Pulmonary artery endothelial cell (primary cell): ENCODE measurements at places on chromosomes 6 and 20.

GRCh38 chr6:67467341-67467740, 1167.7 kb upstream of the ADGRB3 start:
- no peak for DNase-seq

DNA sequence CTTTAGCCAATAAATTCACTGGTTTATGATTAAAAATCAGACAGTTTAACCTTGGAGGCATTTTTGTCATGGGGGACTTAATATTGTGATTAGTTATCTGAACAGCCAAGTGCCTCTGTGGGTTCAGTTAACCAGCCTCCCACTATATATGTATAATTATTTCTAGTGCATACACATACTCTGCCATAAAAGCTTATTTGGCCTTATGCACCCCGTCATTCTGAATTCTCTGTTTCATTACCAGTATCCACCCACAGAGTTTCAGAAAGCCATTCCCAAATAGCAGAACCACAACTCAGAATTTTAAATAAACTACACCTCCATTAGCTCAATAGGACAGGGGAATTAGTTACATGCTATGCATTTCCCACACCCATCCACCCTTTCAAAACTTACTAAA, 279.7 kb downstream of the ZFAND3 start:
- no peak for DNase-seq

GRCh38 chr20:59780494-59781185, 152.8 kb downstream of the SYCP2 start:
- no peak for DNase-seq

- DNase-seq, result no peak
Observed at GRCh38 chr20:59443550-59443949, 143.1 kb downstream of the EDN3 start.

DNA sequence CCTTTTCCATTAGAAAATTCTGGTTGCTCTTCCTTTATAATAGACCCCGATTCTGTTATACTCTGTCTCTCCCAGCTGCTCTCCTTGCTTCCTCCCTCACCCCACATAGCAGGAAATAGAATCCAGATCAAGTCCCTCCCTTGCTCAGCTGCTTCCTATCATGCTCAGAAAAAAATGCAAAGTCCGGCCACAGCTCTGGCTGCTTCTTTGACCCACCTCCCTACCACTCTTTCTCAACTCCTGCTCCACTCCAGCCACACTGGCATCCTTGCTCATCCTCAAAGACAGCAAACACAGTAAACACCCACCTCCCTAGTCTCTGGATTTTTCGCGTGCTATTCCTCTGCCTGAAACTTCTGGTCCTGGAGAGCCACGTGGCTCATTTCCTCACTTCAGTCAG, 9.1 kb upstream of the SLC22A16 start:
- DNase-seq, result no peak

- no peak for DNase-seq
Observed at GRCh38 chr6:150377211-150377781, 8.5 kb downstream of the IYD start.

- no peak for DNase-seq
Observed at GRCh38 chr20:50587291-50587961, 77.2 kb downstream of the PTPN1 start.

DNA sequence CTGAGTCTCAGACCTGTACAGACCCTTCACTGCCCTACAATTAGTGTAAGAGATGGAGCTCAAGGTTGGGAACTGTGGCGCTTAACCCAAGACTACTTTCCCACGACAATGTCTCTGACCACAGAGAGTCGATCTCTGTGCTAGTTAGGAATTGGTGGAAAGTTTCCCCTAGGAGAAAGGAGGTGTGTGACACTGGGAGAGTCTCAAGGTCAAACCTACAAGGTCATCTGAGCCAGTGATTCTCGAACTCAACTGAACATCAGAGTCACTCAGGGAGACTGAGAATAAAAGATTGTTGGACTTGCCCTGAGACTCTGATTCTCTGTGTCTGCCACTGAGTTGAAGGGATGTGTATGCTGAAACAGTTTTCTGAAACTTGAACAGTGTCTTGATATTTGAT, 9.7 kb upstream of the AFDN start:
- DNase-seq, result no peak
